ENCODE measurements at places on chromosomes 7 and 10. TPM values are rescaled to one million over a fixed set of nuclear protein-coding genes. Genes with fewer than 3 reads are reported as not detected.

Gene FGFR2
- 0.48 TPM for total RNA-seq

Gene SPDYE6
- total RNA-seq = not detected

Gene DENND11
- 16.1 TPM for total RNA-seq

Gene PNLIPRP2
- total RNA-seq = 0.56 TPM

Gene GRID2IP
- not detected for total RNA-seq

Gene ACTR3C
- total RNA-seq = 5.5 TPM

Gene LIPN
- total RNA-seq = not detected

Gene MBL2
- total RNA-seq = not detected

Gene ASL
- 11.7 TPM for total RNA-seq

Gene LSM8
- total RNA-seq = 50.6 TPM

Gene KIFBP
- total RNA-seq = 7.5 TPM

Gene PAX2
- not detected for total RNA-seq

Gene H2BK1
- total RNA-seq = not detected

Gene ANKRD61
- total RNA-seq = 0.16 TPM

Gene CCDC172
- total RNA-seq = not detected

Gene KCNH2
- total RNA-seq = 0.71 TPM

Gene GPR15LG
- total RNA-seq = not detected

Measured in activated T-cell treated with anti-CD3 and anti-CD28 coated beads, Interleukin-2, amount 50 U/mL, for 4 hours (primary cell).